ENCODE measurements at places on chromosomes 1 and 21.

GRCh38 chr1:77824079-77824478 is 44.6 kb downstream of the MIGA1 start:
- DNase-seq = no peak

DNA sequence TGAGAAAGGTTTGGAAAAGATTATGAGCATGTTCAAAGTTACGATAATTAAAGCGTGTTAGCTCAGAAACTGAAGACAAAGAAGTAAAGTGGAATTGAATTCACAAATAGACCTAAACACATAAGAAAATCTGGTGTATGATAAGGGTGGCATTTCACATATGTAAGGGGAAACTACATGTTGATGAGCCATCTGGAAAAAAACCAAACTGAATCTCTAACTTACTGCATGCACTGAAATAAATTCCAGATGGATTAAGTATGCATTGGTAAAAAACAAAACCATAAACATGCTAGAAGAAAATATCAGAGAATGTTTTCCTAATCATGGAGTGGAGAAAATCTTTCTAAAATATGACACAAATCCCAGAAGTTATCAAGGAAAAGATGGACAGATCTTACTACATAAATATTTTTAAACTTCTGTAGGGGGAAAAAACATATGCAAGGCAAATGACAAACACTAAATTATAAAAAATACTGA is 34.0 kb upstream of the CTPS1 start:
- DNase-seq = no peak

- DNase-seq = peak; percentile 29
These were observed 10.8 kb downstream of the THEM4 start for GRCh38 chr1:151898519-151898991.

DNA sequence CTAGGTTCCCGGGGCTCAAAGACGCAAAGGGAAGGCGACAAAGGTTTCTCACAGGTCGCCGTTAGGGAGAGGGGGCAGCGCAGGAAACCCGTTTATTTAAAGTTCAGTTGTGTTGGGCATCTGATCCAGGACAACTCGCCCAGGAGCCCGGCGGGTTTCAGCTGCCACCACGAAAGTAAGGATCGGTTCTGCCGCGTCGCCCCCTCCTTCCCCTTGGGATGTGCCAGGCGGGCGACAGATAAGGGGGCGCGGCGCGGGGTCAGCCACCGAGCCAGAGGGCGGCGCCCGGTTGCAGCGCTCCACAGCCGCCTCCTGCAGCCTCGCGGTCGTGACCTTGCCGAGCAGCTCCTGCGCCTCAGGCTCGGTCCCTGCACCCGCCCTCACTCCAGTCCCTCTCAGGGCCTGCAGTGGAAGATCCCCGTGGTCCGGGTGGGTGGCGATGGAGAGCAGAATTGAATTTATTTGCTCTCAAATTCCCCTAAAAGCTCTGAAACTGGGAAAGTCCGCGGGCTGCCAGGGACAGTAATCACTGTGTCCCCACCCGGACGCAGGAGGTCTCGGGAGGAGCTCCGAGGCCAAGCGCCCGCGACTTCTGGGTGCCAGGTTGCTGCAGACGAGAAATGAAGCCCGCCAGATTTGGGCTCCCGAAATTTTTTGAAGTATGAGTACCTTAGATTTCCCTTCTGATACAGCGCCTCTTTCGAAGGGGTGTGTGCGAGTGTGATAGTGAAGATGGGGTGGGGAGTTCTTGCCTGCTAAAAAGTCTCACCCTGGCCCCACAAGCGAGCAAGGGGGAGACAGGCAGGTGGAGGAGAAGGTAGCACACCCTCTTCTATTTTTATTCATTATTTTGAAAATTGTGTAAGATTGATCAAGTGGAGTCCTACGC is 28.4 kb upstream of the NFIA start:
- DNase-seq = no peak

- no peak for DNase-seq
These were observed 12.9 kb downstream of the PABPC4 start for GRCh38 chr1:39563669-39564068.

DNA sequence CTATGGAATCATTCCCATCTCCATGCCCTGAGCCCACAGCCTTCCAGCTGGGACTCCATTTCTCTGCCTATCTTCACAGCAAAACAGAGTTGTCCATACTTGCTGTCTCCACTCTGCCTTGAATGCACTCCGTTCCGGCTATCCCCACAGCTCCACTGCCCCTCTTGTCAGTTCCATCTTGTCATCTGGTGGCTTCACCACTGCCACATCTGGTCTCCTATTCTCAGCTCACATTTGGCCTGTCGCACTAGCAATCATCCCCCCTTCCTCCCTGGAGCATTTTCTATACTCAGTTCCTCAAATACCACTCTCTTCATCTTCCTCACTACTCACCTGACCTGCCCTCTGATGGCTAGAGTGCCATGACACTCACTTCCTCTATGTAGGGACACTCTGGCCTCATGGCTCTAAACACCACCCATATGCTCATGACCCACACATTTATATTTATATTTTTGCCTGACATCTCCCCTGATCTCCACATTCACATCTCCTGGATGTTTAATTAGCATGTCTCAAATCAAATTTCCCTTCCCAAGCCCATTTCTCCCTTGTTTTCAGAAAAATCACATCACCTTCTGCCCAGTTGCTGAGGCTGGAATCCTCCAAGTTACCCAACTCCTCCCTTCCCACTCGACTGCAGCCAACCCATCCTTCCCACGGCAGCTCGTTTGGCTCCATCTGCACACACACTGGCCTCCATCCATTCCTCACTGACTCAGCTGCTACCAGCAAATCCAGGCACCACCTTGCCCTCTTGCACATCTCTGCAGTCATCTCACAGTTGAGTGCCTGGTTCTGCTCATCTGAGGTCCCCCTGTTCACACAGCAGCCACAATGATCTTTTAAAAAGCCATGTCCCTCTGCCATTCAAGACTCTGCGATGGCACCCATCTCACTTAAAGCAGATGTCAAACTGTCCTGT is 6.1 kb downstream of the ZNF692 start:
- no peak for DNase-seq

GRCh38 chr1:56327195-56327594 is 252.2 kb downstream of the PLPP3 start:
- DNase-seq = no peak

GRCh38 chr1:108570128-108570527 is 10.2 kb downstream of the EEIG2 start:
- no peak for DNase-seq

GRCh38 chr1:37250371-37250770 is 216.1 kb upstream of the GRIK3 start:
- no peak for DNase-seq

- no peak for DNase-seq
These were observed 97.2 kb downstream of the ZFYVE9 start for GRCh38 chr1:52238887-52239707.

GRCh38 chr1:3772715-3773571 is at the start of gene SMIM1:
Gene SMIM1, plus strand, starts transcription at chr1:3772749. Its CDS starts 2,625 bp downstream, at chr1:3775374.
- DNase-seq = no peak

GRCh38 chr1:39928809-39929587 is 25.9 kb upstream of the MFSD2A start:
- DNase-seq = no peak

GRCh38 chr1:113140588-113141446 is 67.8 kb downstream of the LRIG2 start:
- DNase-seq = peak; percentile 51

DNA sequence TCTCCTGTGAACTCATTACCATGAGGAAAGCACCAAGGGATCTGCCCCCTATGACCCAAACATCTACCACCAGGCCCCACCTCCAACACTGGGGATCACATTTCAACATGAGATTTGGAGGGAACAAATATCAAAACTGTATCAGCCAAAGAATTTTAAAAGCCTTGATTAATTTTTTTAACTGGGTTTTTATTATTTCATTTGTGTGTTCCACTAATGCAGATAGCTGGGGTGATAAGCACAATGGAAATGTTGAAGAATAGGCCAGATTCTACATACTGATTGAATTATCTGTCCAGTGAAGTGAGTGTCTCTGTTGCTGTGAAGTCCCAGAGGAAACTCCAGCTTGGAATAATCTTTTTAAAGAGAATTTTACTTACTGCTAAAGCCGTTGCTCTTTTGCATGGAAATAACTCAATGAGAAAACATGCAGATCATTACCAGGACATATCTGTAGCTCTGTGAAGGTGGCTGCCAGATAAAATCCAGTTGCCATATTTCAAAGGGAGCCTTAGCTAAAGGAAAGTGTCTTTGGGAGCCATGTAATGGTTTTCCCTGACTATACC is 44.4 kb upstream of the DHCR24 start:
- no peak for DNase-seq

DNA sequence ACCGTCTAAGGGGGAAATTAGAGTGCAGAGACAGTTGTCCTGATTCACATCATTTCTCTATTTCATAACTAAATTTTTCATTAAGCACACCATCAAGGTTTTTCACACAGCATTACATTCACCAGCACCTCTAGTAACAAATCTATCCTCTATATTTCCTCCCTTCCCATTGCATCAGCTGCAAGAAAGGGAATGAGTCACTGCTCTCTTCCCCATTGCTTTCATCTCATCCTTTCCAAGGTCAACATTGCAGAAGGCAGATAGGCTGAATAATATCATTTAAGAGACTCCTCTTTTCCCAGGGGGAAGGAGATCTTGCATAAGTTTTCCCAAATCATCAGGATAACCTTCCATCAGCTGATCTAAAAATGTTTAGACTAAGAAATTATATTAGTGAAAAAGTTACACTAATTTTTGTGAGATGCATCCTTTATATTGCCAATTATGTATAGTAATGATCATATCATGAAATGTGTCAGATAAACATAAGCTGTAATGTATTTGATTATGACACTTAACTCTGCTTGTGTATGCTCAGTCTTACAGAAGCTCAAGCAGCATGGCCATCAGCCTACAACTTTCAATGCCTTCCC is 4.3 kb downstream of the INTS7 start:
- no peak for DNase-seq

GRCh38 chr1:245226203-245226499 is 71.4 kb downstream of the KIF26B start:
- no peak for DNase-seq

DNA sequence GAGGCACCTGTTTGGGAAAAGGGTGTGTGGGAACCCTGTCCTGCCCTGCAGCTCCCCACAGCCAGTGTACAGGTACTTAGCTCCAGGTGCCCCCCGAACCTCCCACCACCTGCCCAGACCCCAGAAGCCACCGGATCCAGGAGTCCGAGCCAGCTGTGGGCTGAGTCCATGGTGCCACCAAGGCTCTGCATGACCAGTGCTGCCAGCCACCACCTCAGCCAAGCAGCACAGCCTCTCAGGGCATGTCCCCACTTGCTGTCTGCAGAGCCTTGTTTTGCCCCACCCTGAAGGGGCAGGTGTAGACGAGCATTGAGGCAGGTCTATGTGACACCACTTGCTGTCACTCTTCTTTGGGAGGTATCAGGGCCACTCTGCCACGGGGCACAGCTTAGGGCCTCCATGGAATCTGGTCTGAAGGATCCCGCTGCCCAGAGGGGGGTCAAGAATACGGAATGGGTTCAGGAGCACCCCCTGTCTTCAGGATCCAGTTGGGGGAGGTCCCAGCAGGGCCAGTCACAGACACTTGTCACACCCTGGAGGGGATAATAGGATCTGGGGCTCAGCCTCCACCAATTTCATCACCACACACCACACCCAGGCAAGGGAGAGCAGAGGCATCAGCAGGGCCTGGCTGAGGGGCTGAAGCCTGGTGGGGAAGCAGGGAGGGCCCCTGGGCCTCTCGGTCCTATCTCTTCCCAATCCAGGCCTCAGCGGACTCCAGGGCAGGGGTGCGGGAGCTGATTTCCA is 27.7 kb downstream of the ARHGEF19 start:
- DNase-seq = no peak

DNA sequence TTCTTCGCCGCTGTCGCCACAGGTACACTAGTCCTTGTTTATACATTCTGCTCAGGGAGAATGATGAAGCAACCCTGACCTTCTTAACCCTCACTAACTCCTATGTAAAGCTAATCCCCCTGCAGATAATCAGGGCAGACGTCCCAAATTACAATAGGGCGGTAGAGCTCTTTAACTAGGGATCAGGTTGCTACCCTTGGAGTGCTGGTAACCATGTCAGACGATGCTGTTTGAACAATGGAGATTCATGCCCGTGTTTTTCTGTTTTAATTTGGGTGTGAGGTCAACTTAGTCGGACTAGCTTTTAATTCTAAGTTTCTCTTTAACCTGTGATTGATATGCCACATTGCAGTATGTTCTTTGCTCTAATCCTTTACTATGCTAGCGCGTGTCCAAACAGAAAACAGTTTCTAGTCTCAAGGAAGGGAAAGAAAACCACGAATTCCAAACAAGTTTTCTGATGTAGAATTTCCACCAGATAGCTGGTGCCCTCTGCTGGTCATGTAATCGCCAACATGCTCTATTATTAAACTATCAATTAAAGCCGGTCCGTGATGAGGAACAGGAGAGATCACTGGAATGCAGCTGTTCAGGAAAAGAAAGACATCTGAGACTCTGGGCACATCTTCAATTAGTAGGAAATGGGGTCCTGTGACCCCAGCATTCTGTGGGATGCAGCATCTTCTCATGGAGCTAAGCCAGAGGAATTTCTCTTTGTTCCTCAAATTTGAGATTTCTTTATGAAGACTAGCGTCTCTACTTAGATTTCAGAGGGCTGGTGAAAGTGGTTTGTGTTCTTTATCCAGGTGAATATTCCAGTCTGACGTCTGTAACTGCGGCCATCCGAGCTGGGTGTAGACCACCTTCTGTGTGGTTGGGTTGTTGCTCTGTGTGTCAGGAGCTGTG is 18.3 kb upstream of the VAMP3 start:
- DNase-seq = peak; percentile 44

DNA sequence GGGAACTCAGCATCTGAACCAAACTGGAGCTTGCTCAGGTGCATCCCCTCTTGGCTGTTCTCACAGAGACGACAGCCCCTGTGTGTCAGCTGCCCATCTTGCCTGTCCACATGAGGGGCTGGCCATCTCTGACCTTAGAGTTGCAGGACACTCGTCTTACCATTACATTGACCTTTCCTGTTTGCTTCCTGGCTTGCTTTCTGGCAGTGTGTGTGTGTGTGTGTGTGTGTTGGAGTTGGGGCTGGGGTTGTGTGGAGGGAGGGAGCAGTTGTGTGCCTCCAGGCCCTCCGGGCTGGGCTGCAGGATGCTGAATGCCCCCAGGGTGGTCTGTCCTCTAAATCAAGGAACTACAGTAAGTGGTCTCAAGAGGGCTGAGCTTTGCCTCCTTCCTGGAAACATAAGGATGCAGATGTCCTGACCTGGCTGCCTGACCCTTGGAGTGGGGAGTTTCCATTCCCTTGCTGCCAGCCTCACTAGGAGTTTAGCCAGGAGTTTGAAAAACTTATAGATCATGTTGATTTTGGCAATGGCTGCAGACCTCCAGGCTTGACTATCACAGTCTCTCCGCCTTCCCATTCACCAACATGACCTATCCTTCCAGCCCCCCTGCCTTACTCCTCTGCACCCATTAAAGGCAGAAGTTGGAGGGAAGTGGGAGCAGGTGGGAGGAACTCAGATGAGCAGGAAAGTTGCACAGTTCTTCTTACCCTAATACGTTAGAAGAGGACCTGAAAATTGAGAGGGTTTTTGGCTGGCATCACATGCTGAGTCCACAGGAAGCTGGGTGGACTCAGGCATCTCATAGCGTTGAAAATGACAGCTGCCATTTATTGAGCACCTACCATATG is 19.0 kb downstream of the RASSF5 start:
- DNase-seq = no peak

DNA sequence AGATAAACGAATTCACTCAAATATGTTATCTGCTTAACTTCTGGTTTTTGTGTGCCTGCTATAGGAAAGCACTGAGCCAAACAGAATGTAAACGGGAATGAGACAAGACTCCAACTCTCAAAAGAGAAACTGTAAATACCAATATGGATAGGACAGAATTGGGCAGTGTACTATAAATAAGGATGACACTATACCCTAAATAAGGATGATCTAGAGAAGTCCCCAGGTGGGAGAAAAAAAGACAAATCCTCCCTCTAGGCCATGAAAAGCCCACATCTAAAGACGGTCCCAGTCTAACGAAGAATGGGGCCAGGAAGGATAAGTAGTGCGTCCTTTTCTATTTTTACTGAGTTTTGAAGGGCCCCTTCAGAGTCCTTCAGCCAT is 1.5 kb upstream of the GABPB2 start:
- DNase-seq = no peak
